Inflammatory macrophage (primary cell): ENCODE measurements at places on chromosomes 6 and 20.

- DNase-seq, result no peak
These were observed 17.4 kb downstream of the SERAC1 start for GRCh38 chr6:158150701-158151100.

- DNase-seq, result no peak
These were observed 66.6 kb downstream of the CLVS2 start for GRCh38 chr6:123062670-123063069.

DNA sequence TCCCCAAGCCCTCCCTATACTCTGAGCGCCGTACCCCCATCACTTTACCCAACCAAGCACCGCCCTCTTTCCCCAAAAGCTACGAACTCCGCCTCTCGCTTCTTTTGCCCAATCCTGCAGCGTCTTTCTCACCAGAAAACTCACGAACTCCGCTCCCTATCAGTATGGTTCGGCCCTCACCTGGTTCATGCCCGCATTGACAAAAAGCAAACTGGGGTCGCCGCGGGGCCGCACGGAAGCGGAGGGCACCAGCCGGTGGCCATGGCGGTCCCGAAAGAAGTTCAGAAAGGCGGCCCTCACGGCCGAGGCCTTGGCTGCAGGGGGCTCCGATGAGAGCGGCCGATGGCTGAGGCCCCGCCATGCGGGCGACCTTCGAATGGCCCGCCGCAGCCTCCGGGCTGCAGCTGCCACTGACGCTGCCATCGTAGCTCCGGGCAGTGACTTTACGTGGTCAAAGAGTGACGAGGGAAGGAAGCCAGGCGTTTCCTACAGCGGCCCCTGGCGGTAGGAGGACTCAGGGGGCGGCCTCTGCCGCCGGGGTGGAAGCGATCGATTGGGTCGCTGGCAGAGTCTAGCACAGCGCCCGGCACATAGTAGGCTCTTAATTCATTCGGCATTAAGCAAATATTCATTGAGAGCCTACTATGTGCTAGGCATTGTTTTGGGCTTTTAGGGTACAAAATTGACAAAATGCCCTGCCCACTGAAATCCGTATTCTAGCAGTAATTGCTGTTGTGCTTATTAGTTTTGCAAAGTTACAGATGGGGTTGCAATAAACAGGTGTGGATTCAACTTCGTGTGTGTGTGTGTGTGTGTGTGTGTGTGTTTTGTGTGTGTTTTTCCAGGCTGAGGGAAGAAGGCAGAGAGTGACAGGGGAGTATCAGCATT, at the start of gene AARS2:
TSS of gene AARS2 (minus strand) at position 447 of the 888 bp plus-strand sequence. CDS start at position 423, 24 bp downstream.
- peak; percentile 93 for DNase-seq

- no peak for DNase-seq
These were observed 60.5 kb upstream of the SNAP91 start for GRCh38 chr6:83769413-83769812.

DNA sequence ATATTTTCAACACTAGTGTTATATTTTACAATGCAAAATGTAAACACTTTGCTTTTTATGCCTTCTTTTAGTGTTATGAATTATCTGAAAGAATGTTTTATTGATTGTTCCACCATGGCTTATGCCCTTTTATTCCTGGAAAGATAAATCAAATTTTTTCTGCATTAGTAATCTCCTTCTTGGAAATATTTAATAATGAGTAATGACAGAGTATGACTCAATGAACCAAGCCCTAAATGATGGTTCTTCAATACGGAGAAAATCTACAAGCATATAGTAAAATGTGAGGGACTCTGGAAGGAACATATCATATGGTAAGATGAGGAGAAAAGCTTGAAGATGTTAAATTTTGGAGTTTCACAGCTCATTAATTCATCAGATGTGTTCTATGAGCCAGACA, 929.6 kb downstream of the C6orf118 start:
- no peak for DNase-seq

DNA sequence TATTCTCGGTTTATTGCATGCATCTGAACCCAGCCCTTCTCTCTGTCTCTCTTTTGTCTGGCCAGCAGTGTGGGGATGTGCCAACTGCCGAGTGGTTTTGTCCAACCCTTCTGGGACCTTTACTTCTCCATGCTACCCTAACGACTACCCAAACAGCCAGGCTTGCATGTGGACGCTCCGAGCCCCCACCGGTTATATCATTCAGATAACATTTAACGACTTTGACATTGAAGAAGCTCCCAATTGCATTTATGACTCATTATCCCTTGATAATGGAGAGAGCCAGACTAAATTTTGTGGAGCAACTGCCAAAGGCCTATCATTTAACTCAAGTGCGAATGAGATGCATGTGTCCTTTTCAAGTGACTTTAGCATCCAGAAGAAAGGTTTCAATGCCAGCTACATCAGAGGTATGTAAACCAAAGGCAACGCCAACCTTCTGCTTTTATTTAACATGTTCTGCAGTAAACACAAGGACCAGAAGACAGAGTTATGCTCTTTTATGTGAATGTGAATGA, 65.8 kb downstream of the ADGRG6 start:
- DNase-seq, result no peak

- peak; percentile 59 for DNase-seq
These were observed 982 bp downstream of the HECA start for GRCh38 chr6:139135578-139136545.

GRCh38 chr6:169971081-169971861, 219.8 kb downstream of the ERMARD start:
- DNase-seq, result no peak

DNA sequence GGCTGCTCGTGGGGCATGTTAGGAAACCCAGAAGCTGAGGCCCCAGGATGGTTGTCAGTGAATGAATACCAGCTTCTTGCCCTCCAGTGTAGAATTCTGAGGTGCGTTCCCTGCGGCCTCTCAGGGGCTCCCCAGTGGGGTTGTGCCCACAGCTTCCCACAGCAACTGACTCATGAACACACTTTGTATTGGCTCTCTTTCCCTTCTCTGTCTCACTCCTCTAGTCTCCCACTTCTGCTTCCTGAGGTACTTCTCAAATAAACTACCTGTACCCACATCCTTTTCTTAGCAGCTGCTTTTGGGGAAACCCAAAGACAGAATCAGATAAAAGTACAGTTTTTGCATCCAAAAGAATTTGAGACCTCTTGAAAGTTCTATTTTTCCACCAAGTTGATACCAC, 107.7 kb upstream of the JAG1 start:
- DNase-seq, result no peak

- DNase-seq, result no peak
These were observed 315.4 kb upstream of the CNR1 start for GRCh38 chr6:88481519-88481918.
